ENCODE measurements at places on chromosomes 2 and 18.

GRCh38 chr2:217451666-217452065 lies 551.1 kb downstream of the TNS1 start:
- DNase-seq: no peak

DNA sequence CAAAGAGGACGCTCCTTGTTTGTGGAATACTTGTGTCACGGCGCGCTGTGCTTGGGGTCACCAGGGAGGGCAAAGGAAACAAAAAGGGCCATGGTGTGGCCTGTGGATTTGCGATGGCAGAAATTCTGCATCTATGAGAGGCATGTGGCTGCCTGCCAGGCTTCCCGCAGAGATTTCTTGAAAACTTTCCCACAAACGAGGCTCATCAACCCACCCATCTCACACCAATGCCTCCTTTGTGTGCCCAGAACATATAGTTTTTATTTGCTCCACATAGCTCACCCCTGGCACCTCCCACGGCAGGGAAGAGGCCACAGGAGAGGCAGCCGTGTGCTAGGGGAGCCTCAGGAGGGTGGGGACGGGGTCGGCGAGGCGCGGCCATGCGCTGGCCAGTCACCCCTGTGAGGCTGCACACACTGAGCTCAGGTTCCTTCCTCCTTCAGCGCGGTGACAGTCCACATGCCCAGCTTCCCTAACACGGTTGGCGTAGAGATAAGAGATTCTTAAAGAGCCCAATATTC lies 100.3 kb downstream of the MBP start:
- no peak for DNase-seq

DNA sequence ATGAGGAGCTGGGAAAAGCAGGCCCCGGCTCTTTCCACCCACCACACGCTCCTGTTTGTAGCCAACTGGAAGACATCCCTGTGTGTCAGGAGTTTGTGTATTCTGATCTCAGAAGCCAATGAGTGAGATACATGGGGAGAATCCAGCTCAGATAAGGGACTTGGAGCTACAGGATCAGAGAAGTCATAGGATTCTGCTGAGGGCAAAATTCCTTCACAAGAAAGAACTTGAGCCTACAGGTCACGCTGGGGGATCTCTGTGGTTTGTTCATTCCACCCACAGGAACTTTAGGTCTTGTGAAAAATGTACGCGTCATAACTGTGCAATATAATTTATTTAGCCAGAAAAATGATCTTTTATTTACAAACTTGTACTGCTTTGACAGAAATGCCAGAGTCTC lies 80.1 kb upstream of the SMIM21 start:
- DNase-seq: no peak

- no peak for DNase-seq
Measured at GRCh38 chr2:191565647-191566198, 112.2 kb upstream of the NABP1 start.

DNA sequence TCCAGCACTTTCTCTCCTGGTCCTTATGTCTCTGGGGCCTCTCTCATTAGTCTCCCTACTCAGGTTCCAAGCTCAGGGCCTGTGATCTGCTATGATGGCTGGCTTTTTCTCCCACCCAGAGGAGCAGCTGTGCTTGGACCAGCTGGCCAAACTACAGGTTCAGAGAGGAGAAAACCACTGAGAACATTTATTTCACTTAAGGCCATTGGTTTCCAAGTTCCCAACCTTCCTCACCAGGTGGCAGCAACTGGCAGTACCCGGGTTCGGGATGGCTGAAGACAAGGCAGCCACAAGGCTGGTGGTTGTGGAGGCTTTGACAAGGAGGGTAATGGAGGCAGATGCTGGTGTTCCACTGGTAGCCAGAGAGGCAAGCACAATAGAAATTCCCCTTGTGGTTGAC lies 29.9 kb upstream of the SELENOI start:
- no peak for DNase-seq

- no peak for DNase-seq
Measured at GRCh38 chr2:69509011-69509749, 71.9 kb upstream of the NFU1 start.

DNA sequence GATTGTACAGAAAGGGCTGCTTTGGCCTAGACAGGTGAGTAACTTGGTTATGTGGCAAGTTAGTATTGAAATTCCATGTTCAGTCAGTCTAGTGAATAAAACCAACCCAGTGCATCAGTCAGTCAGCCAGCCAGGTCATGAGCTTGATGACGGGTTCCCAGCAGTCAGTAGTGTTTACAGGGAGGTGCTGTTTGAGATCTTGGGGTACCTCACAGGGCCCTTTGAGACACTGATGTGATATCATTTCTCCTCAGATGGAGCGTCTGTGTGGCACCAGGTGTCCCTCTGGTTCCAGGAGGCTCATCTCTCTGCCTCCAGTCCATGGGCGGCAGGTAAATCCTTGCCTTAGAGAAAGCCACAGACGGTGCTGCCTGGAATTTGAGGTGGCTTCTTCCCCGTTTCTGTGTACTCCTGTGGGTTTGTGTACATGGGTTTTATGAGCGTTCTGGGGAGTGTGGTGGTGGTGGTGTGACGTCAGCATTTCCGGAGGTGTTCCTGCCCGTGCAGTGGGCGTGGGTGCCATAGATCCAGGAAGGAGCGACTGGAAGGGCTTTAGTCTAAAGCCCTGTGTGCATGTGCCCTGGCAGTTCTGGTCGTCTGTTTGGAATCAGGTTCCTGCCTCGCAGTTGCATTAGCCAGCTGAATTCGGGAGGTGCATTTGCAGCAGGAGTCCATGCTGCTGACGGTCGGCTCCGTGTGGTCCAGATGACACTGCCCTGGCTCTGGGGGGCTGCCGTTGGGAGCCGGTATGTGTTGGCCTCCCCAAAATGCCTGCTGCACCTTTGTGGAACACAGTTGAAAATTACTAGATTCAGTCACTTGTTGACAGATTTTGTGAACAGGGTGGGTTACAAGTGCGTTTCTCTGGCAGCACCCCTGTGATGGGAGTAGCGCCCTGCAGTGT lies 2.1 kb downstream of the CTDP1 start:
- no peak for DNase-seq

GRCh38 chr18:46680784-46681695 lies 24.0 kb upstream of the LOXHD1 start:
- DNase-seq: no peak

DNA sequence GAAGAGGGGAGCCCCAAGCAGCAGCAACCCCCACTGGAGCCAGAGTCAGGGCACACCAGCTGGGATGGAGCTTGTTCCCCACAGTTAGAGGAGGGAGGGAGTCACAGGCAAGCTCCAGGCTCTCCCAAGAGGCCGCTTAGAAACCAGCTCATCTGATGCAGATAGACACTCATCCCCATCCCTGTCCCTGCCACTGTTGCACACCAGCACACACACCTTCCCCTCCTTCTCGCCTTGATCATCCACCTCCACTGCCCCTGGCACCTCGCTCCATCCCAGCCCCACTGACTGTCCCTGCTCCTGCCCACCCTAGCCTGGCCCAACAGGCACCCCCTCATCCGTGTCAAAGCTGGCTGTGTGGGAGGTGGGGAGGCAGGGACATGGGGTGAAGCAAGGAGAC lies 1.5 kb upstream of the RUFY4 start:
- no peak for DNase-seq

DNA sequence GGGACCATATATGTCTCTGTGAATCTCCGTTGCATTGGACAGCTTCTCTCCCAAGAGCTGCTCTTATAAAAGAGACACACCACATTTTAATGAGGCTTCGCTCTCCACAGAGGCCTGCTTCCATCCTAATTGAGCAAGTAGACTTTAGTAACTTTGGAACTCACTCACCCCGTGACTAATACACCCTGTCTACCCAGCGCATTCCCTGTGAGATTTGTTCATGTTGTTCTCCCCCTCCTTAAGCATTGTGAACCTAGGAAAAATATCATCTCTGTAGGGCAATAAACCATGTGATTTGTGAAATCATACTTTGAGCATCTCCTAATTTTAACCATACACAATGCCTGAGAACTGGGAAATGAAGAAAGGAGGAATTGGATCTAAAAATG lies 56.9 kb downstream of the MCFD2 start:
- DNase-seq: no peak

GRCh38 chr2:106058469-106059137 lies 135.5 kb downstream of the UXS1 start:
- DNase-seq: no peak

- no peak for DNase-seq
Measured at GRCh38 chr2:197947219-197947757, 142.9 kb downstream of the PLCL1 start.

GRCh38 chr2:1698188-1698945 lies 45.9 kb downstream of the PXDN start:
- DNase-seq: no peak

- DNase-seq: no peak
Measured at GRCh38 chr2:110173523-110173922, 31.3 kb downstream of the NPHP1 start.

- DNase-seq: no peak
Measured at GRCh38 chr2:196291426-196291825, 120.0 kb upstream of the STK17B start.

DNA sequence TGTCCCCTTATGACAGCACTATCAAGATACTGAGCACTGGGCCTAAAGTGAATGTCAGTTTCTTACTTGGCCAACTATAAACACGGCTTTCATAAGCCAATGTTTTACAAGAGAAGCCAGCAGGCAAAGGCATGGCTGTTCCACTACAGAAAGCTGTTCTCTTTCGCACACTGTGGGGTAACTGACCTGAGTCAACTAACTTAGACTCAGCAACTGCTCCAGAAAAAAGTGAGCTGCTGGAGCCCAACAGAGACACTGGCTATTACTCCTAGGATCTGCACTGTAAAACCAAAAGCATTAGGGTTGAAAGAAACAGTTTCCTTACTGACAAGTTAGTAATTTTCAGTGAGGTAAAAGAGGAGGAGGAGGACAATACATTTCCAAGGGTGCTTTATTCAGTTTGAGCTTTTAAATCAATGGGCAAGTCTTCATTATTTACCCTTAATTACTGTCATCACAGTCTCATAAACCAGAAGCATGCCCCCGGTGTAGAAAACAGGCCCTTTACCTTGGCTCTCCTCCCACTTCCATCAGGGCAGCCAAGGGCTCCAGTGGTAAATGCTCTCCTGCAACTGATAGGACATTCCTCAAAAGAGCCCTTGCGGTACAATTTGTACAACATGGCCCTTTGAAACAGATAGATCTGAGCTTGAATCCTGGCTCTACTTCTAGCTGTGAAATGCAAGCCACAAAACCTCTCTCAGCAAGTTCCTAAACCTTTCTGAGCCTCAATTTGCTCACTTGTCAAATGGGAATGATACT lies 275.7 kb downstream of the PDE11A start:
- DNase-seq: no peak

DNA sequence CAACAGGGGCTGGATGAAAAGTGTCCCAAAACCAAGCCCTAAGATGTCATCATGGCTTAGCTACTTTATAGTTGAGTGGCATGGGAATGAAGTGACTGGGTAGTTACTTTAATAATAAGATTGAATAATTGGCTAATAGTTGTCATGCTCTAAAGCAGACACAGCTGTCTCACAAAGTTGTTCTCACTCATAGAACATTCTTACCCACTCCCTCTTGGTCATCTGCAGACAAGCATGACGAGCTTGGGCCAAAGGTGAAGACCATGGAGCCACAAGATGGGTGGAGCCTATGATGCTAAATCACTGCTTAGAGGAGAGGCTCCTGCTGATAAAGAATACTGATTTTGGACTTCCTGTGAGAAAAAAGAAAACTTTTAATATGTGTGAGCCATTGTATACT lies 62.4 kb upstream of the MMADHC start:
- DNase-seq: no peak

- DNase-seq: peak; percentile 9
Measured at GRCh38 chr18:34976123-34976522, 65.1 kb upstream of the MAPRE2 start.

DNA sequence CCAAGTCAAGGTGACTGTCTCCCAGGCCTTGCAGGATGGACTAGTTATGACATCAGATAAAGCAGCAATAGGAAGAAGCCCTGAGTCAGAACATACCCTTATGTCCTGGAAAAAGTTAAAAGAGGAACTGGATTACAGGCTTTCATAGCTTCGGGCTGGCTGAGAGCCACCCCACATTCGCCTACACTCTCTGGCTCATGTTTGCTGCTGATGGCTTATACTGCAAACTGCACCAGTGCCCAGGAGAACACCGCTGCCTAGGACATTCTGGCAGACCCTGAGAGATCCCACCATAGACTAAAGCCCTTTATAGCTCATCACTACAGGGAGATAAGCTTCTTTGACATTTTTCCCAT lies 20.3 kb downstream of the SLC8A1 start:
- DNase-seq: no peak

DNA sequence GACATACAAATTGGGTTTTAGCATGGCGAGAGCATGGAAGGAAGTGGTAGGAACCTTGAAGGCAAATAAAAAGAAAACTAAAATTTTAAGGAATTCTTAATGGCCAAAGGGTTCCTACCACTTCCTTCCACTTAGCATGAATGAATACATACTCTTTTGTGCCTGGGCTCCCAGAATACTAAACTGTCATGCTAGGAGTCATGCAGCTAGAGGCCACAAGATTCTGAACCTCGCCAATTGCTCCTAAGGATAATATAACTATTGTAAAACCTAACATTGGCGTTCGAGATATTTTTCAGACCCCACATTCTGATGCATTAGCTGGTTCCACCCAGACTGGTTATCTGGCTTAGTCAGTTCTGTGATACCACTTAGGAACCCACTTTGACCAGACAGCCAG lies 38.6 kb upstream of the ARHGAP25 start:
- DNase-seq: no peak

GRCh38 chr18:74291472-74291770 lies 342 bp downstream of the CYB5A start:
- no peak for DNase-seq

GRCh38 chr2:232674491-232674890 lies 22.6 kb upstream of the GIGYF2 start:
- no peak for DNase-seq

All from skin of body (tissue), 3 donors.